ENCODE measurements at places on chromosomes 16 and 17.

- DNase-seq = peak; percentile 24
Measured at GRCh38 chr16:7405166-7405565, 72.5 kb downstream of the RBFOX1 start.

GRCh38 chr17:5331506-5331905 lies 49.4 kb downstream of the RABEP1 start:
- DNase-seq = no peak

DNA sequence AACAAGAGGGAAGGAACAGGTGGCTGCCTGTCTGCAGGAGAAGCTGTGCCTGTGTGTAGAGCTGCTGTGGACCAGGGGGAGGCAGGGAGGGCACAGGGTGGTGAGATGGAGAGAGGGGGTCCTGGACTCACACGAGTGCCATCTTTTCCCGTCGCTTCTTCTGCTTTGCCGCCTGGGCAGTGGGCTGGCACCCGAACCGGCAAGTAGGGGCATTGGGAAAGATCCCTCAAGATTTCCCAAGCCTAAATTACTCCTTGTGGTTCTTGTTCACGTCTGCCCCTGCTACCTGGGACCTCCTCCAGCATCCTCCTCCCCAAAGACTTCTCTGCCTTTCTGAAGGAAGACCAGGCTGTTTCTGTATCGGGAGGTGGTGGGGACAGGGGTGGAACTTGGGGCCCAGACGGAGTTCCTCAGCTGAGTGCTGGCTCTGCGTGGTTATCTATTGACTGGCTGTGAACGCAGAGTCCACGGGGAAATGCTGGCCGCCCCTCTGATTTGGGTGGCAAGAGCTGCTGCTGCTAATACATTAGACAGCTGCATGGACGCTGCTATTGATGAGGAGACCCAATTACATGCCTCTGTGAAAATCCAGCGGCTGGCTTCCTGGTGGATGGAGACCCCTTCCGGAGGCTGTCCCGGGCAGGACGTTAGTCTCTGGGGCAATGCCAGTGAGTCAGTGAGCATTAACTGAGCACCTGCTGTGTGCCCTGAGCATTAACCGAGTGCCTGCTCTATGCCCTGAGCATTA lies 114.5 kb downstream of the OR1D5 start:
- no peak for DNase-seq

DNA sequence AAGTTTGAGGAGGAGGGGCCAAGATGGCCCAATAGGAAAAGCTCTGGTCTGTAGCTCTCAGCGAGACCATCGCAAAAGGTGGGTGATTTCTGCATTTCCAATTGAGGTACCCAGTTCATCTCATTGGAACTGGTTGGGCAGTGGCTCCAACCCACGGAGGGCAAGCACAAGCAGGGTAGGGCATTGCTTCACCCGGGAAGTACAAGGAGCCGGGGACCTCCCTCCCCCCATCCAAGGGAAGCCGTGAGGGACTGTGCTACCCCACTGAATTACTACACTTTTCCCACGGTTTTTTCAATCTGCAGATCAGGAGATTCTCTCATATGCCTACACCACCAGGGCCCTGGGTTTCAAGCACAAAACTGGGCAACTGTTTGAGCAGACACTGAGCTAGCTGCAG lies 58.0 kb upstream of the EFCAB3 start:
- DNase-seq = no peak

- no peak for DNase-seq
Measured at GRCh38 chr17:14986127-14986526, 279.0 kb downstream of the PMP22 start.

DNA sequence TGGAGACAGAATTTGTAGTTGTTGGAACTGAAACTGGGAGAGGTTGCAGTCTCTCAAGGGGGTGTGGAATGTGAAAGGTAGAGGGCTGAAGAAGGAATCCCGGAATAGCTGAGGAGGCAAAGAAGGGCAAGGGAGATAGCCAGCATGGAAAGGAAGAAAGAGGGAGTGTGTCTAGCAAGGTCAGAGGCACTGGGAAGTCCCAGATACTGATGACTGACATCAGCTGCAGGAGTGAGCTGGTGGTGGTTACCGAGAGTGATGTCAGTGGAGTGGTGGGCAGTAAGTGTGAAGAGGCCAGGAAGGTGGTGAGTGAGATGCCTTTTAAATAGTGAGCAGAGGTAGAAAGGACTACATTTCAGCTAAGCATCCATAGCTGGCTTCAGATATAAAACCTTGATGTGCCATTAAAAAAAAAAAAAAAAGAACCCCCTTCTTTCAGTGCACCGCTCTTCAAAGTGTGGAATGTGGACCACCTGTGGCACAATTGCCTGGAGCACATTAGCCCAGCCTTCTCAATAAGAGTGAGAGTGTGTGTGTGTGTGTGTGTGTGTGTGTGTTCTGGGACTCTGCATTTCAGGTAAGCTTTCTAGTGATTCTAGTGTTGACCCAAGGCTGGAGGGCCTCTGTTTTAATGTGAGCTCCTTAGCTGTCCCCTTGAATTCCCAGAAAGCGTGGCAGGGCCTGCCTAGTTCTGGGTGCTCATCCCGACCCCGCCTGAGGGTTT lies 8.5 kb downstream of the PRMT7 start:
- DNase-seq = no peak

DNA sequence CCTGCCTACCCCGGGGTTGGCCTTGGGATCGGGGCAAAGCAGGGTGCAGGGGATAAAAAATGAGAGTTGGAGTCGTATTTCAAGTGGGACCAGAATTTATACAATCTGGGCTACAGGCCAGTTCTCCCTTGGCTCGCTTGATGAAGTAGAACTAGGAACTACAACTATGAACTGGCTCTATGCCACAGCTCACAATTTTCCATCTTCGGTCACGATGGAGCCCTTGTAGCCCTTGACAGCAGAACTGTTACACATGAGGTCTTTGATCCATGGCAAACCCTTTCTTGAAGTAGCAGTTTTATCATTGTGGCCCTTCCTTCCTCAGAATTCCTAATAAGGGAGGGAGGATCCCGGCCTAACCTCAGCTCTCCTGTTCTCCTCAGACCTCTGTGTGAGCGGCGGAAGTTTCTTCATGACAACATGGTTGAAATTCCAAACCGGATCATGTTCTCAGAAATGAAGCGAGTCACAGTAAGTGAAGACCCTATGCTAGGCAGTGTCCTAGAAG lies 17.1 kb downstream of the LIG3 start:
- peak; percentile 27 for DNase-seq

- no peak for DNase-seq
Measured at GRCh38 chr17:75228847-75229246, 23.4 kb downstream of the NUP85 start.

DNA sequence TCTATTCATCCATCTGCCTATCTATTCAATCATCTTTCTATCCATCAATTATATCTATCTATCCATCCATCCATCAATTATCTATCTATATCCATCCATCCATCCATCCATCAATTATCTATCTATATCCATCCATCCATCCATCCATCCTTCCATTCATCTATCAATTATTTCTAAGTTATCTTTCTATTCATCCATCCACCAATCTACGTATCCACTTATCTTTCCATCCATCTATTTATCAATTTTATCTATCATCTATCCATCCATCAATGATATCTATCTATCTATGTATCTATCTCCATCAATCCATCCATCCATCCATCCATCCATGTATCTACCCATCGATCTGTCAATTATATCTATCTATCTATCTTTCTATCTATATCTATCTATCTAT lies 158.4 kb upstream of the ZKSCAN2 start:
- DNase-seq = no peak

GRCh38 chr16:4570086-4570485 lies 13.9 kb downstream of the C16orf96 start:
- DNase-seq = no peak

- DNase-seq = no peak
Measured at GRCh38 chr16:69942627-69943170, 8.4 kb upstream of the CLEC18A start.

DNA sequence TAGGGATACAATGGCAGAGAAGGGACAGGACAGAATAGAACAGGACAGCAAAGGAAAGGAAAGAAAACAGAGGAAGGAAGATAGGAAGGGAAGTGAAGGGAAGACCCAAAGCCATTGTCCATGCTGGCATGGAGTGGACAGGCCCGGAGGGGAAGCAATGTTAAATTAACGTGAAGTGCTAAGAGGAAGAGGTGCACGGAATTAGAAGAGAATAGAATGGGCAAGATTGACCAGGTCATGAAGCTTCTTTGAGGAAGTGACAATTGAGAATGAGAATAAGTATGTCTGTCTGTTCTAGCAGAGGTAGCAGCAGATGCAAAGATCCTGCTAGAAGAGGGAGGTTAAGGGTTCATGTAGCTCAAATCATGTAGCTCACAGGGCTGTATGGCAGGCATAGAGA lies 117.2 kb downstream of the MAF start:
- no peak for DNase-seq

- no peak for DNase-seq
Measured at GRCh38 chr17:17344507-17345293, 41.5 kb downstream of the NT5M start.

GRCh38 chr17:16940116-16940881 lies 31.6 kb downstream of the TNFRSF13B start:
- peak; percentile 73 for DNase-seq

- no peak for DNase-seq
Measured at GRCh38 chr16:80330150-80330549, 210.6 kb upstream of the DYNLRB2 start.

DNA sequence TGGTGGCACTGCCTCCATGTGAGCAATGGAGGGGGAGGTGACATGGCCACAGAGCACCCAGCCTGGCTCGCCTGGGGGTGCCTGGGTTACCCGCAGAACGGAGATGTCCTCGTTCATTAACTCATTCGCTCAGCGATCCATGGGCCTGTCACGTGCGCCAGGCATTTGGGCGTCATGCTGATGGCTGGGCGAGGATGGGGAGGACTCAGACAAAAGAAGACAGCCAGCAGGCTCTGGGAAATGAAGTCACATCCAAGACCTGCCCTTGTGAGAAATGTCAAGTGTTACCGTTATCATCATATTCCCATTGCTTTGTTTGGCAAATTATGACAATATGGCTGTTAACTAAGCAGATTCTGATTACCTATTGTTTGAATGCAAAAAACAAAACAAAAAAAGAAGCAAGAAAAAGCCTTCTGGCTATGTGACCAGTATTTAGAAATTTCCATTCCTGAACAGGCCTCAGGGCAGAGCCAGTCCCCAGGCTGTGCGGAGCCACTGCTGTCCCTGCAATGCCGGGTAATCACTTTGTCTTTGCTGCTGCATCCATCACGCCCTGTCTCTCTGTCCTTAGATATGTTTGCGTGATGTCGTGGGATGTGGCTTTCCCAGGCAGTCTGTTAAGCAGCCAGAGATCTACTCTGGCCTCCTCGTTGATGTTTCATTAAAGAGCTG lies 57.9 kb downstream of the CMIP start:
- no peak for DNase-seq

- DNase-seq = no peak
Measured at GRCh38 chr17:29124925-29125273, 55.3 kb downstream of the MYO18A start.

GRCh38 chr17:2393954-2394749 lies 6.7 kb downstream of the MNT start:
- DNase-seq = peak; percentile 89

- DNase-seq = no peak
Measured at GRCh38 chr17:18105027-18105426, 3.5 kb upstream of the MYO15A start.

- no peak for DNase-seq
Measured at GRCh38 chr17:57045868-57046704, 39.0 kb upstream of the AKAP1 start.

DNA sequence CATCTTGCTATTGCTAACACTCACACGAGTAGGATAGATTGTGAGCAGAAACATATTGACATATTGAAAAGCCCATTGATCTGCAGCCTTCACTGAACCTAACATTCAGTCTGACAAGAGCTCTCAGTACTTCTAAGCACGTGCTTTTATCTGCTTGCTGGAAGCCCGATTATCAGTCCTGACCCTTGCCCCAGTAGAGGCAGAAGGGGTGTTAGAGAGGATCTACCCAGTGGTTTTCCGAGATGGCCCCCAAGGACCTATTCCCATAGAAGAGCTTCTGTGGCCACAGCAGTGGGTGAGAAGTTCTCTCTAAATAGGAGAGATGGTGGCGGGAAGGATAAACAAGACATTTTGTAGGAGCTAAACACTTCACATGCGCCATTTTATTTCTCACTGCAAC lies 290.9 kb upstream of the MAF start:
- no peak for DNase-seq

DNA sequence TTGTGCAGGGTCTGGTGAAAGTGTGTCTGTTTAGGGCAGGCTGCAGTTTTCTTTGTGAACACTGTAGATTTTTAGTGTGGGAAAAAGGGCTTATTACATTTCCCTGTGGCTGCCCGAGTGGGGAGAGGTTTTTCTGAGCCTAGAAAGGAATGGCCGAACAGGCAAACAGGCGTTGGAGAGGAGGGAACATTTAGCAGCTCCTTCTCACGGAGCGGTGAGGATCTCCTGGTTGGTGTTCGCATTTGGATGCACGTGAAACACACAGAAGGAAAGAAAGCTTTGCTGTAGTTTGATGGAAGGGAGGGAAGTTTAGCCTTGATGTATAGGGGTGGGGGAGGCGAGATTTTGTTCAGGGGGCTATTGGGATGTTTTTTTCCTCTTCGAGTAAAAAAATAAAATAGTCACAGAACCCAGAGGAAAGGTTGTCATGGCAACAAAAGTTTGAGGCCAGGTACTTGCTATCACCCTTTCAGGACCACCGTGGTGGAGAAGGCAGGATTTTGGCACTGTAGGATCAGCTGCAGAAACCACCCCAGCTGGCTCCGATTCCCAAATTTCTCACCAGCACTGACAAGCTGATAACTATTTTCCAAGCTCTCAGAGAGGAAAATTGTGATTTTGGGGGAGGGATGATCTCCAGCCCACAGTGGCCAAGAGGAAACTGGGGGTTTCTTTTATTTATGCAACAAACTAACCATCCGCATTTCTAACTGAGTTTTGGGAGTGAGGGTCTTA lies 3.5 kb downstream of the GSG1L start:
- DNase-seq = no peak

GRCh38 chr16:56870276-56870888 lies 5.4 kb downstream of the SLC12A3 start:
- DNase-seq = no peak

GRCh38 chr16:67326472-67327309 lies at the start of the genes KCTD19 and LRRC36:
KCTD19 (minus strand) TSS chr16:67326741; CDS start chr16:67326707, 34 bp downstream.
LRRC36 (plus strand) TSS chr16:67326815; CDS start chr16:67326863, 48 bp downstream.
- DNase-seq = no peak

DNA sequence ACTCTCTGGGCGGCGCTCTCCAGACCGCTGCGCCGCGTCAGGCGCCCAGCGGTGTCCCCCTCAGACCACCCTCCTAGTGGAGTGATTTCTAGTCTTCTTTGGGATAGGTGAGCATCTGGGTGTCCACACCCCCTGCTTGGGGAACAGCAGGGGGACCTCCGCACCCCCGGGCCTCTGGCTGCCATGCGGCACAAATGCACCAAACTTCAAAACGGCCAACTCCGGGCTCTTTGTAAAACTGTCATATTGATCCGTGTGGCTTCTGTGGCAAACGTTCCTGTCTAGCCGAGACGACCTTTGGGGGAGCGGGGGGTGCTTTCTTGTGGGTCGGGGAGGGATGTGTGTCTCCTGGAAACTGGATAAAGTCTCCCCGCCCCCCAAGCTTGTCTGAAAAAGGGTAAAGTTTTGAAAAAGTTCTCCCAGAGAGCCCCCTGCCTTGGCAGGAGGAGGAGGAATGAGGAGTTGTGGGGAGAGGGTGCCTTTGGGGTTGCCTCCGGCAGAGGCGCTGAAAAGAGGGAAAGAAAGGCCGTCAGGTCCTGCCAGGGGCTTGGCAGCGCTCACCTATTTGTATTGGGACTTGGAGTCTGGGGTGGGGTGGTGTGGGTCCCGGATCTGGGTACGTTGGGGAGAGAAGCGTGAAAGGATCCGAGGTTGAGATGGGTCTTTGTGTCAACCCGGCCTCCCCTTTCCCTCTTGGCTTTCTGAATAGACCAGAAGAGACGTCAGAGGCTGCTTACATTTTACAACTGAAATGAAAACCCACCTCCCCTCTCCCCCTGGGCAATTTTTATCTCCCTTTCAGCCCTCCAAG lies 2.2 kb upstream of the CHD3 start:
- DNase-seq = no peak

- DNase-seq = no peak
Measured at GRCh38 chr17:40174514-40174913, 2.8 kb upstream of the RAPGEFL1 start.
